Activated CD4-positive, alpha-beta T cell treated with anti-CD3 and anti-CD28 coated beads, Interleukin-2, amount 50 U/mL, for 48 hours (primary cell): ENCODE measurements at places on chromosomes 2 and 18.

- DNase-seq: no peak
These were observed 1.9 kb upstream of the WDR75 start for GRCh38 chr2:189439342-189439741.

- DNase-seq: no peak
These were observed 15.2 kb downstream of the ITGAV start for GRCh38 chr2:186605041-186605440.

- DNase-seq: no peak
These were observed 30.9 kb upstream of the NAB1 start for GRCh38 chr2:190618030-190618429.

- no peak for DNase-seq
These were observed 99.3 kb downstream of the COPS8 start for GRCh38 chr2:237184919-237185552.

GRCh38 chr2:234632527-234633391 lies 135.9 kb upstream of the ARL4C start:
- no peak for DNase-seq

DNA sequence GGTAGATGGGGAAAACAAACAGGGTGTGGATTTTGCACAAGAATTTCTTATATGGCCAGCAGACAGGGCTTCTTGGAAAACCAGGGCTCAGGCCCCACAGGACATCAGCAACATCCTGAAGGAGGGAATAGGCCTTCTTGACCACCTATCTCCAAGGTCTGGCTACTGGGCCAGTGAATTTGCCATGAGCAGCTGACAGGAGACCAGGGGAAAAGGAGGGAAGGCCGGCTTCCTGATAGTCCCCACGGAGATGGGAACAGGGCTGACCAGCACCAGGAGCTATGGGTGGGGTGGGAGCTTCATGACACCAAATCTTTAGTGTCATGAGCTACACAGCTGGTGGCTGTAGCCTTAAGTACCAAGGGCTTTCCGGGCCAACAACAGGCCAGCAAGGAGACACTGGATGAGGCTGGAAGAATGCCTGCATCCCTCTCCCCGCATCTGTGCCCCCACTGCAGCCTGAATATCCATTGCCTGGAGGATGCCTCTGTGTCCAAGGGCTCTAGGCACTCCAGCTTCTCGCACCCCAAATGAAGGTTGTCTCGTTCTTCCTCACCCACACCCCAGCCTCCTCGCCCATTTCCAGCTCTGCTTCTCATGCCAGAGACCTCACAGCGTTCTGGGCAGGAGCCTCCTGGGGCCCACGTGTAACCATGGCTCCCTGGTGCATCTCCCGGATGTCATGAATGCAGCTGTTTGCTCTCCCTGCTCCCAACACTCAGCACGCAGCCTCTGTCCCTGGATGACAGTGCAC lies 74.8 kb downstream of the EMX1 start:
- DNase-seq: no peak

DNA sequence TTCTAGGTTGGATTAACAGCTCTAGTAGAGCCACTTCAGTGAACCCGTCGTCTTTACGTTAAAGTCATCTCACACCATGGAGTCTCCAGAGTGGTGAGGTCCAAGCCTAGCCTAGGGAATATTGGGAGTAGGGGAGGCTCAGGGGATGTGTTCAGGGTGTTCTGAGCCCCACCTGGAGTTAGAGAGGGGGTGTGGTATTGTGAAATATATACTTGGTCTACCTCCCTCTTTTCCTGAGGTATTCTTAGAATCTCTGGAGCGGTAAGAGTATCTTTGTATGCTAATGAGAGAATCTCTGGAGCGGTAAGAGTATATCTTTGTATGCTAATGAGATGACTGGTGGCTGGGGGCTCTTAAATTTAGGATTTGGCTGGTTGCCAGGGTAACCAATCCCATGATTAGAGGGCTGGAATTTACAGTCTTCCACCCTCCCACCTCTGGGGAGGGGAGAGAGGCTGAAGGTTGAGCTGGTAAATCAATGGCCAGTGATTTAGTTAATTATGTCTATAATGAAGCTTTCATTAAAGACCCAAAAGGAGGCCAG lies 69.5 kb downstream of the INPP4A start:
- DNase-seq: no peak

DNA sequence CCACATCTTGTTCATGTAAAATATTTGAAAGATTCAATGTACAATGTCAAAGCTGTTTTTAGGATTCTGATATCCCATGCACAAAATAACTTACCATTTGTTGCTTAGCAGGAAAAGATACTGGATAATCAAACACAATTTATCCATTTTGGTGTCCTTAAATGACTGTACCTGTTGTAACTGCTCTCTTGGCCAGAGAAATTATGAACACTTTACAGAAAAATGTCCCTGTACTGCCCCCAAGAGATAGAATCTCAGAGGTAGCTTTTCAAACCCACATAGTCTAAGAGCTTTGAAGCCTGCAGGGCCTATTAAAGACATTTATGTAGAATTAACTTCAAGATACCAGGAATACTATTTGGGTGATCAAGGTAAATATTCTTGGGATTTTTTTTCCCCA lies 12.2 kb upstream of the ME2 start:
- DNase-seq: no peak

GRCh38 chr2:86704459-86704971 lies 15.6 kb upstream of the RMND5A start:
- DNase-seq: no peak

DNA sequence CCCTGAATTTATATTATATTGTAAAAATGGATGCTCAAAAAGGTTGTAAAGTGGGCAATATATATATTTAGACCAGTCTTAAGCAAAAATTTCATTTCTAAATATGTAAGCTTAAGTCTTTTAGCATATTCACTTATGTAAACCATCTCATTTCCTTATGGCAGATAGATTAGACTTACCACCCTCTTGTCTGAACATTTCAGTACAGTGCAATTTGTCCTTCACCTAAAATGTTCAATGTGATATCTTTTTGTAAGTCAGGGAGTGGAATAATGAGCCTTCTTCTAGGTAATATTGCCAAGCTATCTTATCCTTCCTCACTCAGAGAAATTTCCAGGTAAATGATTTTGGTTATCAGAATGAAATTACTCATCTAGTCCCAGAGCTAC lies 92.3 kb downstream of the KLF7 start:
- DNase-seq: no peak

DNA sequence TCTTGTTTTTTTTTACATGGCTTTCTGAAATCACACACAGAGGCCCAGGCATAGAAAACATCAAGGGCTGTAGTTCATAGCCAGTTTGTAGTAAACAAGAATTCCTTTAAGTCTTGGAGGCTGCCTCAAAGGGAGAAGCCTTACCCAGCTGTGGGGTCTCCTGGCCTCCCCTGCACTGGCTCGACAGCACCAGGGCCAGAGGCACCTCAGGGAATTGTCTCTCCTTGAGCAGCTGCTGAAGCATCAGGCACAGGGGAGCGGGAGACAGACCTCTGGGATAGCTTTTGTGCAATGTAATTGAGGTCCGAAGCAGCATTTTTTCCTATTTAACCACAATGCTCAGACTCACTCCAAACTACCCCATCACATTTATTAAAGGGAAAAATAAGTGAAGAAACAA lies 209.1 kb downstream of the HRH4 start:
- no peak for DNase-seq

GRCh38 chr2:23435250-23436035 lies 50.5 kb downstream of the KLHL29 start:
- DNase-seq: no peak

DNA sequence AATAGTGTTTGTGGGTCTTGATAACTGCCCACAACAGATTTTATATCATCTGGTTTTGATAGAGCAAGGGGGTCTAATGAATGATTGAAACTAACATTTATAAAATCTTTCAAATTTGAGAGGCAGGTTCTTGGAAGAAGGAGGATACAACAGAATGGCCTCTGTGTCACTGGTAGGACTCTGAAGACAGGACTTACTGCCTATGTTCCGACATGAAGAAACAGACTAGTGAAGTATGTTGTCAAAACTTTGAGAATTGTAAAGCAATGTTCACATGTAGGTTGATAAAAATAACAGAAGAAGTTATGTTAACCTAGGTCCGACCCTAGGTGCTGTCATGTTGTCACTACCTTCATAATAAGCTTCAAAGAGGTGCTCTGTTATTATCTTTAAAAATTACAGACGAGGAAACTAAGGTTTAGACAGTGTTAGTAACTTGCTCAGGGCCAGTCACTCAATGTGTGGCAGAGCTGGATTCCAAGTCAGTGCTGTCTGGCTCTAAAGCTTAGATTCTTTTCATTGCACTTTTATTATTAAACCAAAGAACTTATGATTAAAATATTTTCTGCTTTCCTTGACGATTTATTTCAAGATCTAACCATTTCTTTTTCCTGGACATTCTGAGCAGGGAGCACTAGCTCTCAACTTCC lies 146.2 kb downstream of the RPIA start:
- no peak for DNase-seq

DNA sequence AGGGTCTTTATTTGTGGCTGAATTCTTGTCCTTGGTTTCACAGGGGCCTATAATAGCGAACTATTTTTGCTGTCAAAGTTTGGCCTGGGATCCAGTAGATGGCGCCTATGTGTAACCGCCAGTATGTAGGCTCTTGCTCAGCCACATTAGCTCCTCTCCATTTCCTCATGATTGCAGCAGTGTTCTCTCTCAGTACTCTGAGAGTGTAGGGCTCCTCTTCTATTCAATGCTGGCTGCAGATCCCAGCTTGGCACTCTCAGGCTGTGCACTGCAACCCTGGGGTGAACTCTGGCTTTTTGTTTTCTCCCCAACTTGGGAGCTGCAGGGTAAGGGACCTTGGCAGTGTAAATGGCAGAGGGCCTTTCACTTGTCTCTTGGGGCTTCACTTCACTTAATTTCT lies 344.6 kb upstream of the CHAC2 start:
- DNase-seq: peak; percentile 6

- no peak for DNase-seq
These were observed 334.3 kb upstream of the VWC2L start for GRCh38 chr2:214076527-214076926.

DNA sequence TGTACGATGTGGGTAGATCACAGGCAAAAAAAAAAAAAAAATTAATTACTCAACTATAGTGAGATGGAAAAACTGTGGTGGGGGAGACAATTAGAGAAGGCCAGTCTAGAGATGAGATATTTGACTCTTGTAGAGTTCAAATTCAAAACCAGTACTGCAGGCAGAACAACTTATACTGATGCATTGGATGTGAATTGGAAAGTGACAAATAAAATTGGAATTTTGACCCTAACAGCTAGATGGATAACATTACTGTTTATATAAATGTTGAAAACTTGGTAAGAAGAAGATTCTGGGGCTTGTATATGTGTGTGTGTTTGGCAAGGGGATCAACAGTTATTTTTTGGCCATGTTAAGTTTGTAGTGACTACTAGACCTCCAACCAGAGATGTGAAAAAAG lies 256.9 kb downstream of the RND3 start:
- no peak for DNase-seq

DNA sequence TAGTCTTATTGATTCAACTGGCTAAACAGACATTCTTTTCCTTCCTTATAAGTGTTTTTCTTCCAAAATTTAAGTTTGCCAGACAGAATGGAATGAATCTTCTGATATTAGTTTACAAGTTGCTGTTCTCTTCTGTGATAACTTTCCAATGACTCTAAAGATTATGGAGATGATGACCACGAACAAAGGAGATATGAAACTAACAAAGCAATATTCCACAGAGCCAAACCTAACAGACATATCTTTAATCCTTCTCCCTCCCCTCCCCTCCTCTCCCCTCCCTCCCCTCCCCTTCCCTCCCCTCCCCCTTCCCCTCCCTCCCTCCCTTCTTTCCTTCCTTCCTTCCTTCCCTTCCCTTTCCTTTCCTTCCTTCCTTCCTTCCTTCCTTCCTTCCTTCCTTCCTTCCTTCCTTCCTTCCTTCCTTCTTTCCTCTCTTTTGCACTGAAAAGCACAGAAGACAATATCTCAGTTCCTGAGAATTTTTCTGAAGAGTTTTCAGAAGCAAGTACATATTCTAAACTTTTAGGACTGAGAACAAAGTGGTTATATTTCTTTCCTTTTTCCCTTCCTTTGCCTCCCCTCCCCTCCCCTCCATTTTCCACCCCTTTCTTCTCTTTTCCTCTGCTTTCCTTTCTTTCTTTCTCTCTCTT lies 89.9 kb downstream of the KCNH7 start:
- no peak for DNase-seq

GRCh38 chr2:62344472-62344871 lies 148.6 kb downstream of the B3GNT2 start:
- no peak for DNase-seq

DNA sequence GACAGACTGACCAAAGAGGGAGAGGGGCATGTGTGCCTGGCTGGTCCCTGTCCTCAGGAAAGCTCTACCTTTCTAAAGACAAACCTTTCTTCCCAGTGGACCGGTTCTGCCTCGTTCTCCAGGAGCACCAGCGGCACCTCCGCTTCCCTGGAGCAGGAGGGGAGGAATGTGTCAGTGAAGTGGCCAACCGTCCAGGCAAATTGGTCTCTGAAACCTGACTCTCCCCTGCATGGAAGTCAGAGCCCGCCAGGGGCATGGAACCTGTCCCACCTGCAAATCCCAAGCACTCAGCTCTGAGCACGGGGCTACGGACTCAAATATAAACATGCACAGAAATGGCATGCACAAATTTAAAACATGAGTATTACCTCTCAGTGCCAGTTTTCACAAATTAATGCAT lies 62.9 kb downstream of the COL6A3 start:
- no peak for DNase-seq

GRCh38 chr2:138112536-138112935 lies 148.3 kb downstream of the HNMT start:
- no peak for DNase-seq

GRCh38 chr2:126850940-126851339 lies 47.8 kb upstream of the TEX51 start:
- DNase-seq: no peak

- DNase-seq: no peak
These were observed 40.5 kb upstream of the GAREM1 start for GRCh38 chr18:32511147-32511546.

GRCh38 chr2:48318116-48318515 lies 211.8 kb upstream of the STON1 start:
- DNase-seq: no peak

DNA sequence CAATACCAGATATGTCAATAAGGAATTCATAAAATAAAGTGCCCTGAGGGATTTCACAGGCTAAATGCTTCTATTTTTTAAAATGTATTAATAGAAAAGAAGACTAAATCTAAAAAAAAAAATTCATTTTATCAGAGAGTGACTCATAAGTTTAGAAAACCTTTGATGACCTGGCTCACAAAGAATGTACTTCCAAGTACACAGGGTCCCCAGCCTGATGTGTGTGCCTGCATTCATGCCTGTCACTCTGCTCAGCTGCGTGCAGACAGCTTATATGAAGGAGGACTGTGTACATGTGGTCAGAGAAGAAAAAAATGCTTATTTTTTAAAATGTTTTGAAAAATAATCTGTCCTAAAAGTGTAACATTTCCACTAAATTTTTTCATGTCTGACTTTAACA lies 3.0 kb upstream of the CPS1 start:
- no peak for DNase-seq

GRCh38 chr2:15127876-15128275 lies 433.3 kb downstream of the NBAS start:
- no peak for DNase-seq

GRCh38 chr2:42872721-42873120 lies 80.3 kb upstream of the HAAO start:
- DNase-seq: no peak

DNA sequence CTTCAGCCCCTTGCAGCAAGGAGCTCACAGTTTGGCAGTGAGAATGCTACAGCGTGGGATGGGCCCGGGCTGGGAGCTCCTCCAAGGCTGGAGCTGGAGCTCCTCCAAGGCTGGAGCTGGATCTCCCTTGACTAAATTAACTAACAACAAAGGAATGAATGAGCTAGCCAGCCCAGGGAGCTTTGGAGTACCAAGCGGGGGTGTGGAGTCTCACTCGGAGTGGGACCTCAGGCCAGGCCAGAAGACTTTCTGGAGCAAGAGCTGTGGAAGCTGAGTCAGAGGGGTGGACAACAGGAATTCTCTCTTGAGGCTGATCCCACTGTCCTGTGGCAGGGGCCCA lies 244.7 kb upstream of the HS6ST1 start:
- no peak for DNase-seq
